ENCODE measurements at places on chromosomes 4 and X.

DNA sequence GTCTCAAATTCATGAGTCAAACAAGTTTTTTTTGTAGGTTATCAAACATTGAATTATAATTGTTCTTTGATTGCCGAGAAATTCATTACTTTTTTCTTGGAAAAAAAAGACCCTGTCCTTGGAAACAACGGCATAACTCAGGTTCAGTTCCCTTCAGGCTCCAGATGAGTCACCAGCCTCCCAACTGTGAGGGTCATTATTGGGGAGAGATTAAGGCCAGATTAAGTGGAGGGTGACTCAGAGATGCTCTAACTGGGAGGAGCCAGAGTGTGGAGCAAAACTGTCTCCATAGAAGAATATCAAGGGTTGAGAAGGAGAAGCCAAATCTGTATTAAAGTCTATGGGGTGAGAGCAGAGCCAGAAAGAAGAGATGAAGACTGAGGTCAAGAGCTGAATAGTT lies 9.6 kb downstream of the ADGRG4 start:
- DNase-seq: no peak

DNA sequence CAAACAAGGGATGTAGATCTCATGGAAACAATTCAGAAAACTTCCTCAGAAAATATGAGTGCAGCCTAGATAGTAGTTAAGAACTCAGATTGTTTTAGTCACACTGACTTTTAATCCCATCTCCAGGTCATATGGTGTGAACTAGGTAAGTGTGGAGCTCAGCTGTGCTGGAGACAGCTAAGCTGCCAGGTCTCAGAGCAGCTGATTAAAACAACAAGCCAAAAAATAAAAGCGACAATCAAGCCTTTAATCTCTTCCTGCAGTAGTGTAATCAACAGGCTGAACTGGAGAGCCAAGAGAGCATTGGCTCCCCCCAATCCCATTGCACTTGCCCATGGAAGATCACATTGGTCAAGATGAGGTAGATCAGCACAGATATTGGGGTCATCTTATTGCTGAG lies 98.3 kb upstream of the ATOH1 start:
- no peak for DNase-seq

GRCh38 chr4:108159845-108160244 lies 8.9 kb downstream of the LEF1 start:
- DNase-seq: no peak

GRCh38 chr4:128812442-128813235 lies 3.1 kb downstream of the JADE1 start:
- no peak for DNase-seq

DNA sequence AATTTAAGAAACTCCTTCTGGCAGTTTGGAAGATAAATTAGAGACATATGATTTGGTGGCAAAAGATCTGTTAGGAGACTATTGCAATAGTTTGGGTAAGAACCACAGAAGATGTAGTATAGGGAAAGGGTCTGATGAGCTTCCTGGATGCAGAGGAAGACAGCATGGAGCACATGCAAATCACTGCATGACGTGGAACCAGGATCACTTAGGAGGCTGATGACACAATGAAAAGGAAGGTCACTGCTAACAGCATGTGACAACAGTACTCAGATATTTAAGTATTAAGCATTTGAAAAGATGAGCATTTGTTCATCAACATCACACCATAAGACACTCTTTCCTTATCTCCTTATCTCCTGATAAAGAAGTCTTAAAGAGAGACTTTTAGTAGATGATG lies 167.8 kb upstream of the LDB2 start:
- no peak for DNase-seq

DNA sequence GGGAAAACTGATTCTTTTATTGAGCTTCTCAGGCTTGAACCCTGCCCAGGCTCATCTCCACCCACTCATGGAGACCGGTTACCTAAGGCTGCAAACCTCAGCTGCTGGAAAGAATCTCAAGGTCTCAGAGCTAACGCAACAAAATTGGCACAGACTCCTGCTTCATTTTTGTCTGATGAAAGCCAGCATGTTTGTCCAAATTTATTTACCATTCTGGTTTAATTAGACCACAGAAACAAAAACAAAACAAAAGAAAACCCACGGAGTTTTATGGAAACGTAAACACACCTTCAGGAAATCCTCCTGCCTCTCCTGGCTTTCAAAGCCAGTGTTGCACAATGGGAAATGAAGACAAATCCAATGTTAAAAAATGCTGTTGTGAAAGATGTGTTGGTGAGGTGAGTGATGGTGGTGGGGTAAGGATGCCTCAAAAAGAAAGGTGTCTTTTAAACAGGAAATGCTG lies 56.4 kb upstream of the PDLIM3 start:
- no peak for DNase-seq

DNA sequence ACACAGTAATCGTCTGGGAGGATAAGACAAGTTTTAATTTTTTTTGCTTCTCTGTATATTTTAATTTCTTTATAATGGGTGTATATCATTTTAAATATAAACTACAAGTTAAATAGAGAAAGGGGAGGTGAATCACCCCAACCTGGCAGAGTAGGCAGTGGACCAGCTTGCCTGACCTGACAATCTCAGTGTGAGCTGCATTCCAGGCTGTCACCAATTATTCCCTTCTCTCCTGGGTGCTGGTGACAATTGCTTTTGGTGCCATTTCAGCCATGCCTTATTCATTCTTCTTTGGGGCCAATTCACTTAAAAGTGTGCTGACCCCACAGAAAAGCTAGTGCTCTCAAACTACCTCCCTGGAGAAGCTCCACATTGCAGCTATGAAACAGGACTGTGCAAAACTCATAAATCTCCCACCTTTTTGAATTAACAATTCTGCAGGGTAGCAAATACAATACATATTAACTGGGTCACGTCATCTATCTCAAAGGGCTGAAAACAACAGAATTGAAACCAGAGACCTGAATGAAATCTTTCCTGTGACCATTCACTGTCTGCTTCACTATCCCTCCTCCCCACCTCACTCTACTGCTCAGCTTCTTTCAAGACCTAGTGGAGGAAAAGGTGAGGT lies 359.0 kb downstream of the HS3ST1 start:
- DNase-seq: no peak

DNA sequence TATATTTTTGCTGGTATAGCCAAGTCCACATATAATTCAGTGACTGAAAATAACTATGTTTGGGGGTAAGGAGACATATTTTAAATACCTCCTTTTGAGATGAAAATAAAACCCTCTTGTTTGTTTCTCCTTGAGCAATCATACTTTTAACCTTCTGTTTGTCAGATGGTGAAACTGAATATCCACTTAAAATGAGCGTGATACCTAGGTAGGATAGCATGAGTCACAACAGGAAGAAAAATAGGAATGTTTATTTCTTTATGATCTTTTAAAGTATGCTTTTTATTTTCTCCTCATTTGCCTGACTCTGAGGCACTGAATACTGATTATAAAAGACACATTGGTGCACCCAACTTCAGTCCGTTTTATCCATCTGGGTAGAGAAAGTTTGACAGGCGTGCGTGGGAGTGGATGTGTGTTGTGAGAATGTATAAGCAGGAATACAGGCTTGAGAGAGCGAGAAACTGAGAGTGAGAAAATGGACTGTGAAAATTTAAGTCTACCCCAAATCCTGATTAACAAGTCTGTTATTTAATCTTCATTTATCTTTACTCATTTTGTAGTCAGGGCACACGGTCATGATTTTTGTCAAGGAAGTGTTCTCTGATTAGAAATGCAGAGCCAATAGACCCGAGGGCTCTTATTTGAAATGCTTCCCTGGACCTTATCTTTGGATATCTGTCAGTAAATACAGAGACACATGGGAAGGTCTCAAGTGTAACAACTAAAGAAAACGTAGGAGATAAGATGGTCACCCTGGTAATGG lies 62.1 kb upstream of the ANTXR2 start:
- DNase-seq: no peak

GRCh38 chr4:98747393-98748091 lies 89.1 kb upstream of the TSPAN5 start:
- DNase-seq: no peak

- no peak for DNase-seq
These were observed 617.7 kb downstream of the MID1IP1 start for GRCh38 chrX:39418731-39419638.

DNA sequence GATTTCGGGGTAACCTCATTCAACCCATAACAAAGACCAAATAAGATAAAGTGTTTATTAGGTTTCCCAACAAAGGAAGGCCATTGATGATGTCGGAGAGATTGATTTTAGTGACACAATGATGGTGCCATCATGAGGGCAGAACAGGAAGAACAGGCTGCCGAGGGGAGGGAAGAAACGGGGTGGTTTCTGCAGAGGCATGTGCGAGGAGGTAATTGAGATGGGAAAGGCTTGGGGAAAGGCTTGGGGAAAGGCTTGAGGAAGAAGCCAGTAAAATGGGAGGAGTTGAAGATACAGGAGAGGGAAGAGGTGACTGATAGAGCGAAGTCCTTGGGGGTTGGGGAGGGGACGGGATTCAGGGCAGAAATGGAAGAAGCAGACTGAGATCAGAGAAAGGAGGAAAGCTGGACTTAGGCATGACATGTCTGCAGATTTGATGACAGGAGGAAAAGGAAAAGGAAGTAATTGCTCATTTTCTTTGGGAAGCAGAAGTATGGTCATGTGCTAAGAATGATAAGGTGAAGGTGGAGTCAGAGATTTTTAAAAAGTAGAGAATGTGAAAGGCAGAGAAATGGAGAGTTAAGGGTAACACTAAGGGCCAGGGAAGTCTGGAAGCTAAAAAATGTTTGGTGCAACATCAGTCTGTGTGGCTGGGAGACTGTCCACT lies 6.0 kb downstream of the HPSE start:
- DNase-seq: no peak

DNA sequence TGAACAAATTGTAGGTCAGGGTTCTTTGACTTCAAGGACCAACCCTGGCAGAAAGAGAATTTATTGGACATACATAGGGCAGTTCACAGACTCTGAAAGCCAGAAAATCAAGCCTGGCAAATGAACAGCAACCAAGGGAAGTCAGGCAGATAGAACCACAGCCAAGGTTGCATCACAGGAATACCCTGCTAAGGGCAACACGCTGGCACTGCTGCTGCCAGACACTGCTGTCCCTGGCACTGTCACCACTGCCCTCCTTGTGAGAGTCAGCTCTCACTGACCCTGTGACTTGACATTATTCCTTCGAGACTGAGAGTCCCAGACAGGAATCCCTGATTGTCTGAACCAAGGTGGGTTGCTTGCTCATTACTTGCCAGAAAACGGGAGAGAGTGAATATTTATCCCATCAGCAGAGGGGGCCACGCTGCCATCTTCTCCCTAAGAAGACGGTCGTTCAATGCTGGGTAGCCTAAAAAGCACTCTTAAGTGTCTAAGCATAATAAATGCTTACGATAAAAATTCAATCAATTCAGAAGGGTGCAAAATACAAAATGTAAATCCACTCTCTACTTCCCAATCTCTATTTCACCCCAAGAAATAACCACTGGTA lies 23.2 kb upstream of the PTTG2 start:
- DNase-seq: no peak

GRCh38 chrX:119809185-119809666 lies 17.8 kb upstream of the RPL39 start:
- no peak for DNase-seq

DNA sequence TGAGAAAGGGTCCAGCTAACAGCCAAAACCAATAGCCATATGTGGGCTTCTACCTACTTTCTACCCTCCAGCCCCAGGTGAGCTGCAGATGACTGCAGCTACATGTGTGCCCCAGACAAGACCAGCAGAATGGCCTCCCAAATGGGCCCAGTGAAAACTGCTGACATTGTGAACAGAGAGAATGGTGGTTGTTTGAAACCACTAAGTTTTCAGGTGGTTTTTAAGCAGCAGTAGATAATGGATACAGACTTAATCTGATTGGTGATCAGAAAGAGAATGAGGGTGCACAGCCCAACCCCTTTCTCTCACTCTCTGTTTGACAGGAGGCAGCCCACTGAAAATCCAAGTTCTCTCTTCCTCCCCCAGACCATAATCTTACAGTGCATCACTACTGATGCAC lies 42.5 kb upstream of the BBS12 start:
- DNase-seq: no peak

GRCh38 chr4:67256388-67257043 lies 288.8 kb downstream of the CENPC start:
- no peak for DNase-seq

- DNase-seq: no peak
These were observed 8.8 kb downstream of the ENPEP start for GRCh38 chr4:110484767-110485166.

GRCh38 chr4:52555356-52555716 lies 103.8 kb downstream of the USP46 start:
- no peak for DNase-seq

DNA sequence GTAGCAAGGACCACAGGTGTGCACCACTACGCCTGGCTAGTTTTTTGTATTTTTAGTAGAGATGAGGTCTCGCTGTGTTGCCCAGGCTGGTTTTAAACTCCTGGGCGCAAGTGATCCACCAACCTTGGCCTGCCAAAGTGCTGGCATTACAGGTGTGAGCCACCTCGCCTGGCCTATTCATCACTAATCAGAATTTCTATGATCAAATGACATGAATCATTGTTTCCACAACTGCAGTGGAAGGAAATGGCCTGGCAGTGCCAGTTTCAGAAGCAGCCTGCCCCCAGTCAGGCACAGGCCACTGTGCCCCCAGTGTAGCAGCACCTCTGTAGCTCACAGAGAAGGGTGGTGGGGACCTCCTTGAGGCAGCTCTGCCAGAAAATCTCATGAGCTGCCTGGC lies 66.0 kb upstream of the MSANTD1 start:
- no peak for DNase-seq

GRCh38 chr4:26861434-26862186 lies 969 bp downstream of the STIM2 start:
- peak; percentile 51 for DNase-seq

DNA sequence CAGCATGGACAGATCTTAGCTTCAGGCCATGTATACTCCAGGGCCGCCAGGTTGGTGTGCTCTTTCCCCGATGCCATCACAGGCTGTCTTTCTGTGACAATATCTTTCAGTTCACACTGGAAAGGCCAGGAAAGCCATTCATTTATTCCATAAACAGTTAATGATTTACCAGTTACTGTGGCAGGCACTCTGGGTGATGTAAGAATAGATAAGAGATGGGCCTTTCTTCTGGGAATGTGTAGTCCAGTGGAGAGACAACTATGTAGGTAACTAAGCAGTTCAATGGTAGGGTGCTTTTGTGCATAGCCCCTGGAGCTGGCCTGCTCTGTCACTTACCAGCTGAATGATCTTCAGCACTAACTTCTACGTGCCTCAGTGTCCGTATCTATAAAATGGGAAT lies 46.3 kb upstream of the LEF1 start:
- DNase-seq: no peak

GRCh38 chr4:9771034-9771433 lies 10.4 kb upstream of the DRD5 start:
- DNase-seq: no peak

- no peak for DNase-seq
These were observed 5.2 kb downstream of the CXCL1 start for GRCh38 chr4:73874386-73874785.

DNA sequence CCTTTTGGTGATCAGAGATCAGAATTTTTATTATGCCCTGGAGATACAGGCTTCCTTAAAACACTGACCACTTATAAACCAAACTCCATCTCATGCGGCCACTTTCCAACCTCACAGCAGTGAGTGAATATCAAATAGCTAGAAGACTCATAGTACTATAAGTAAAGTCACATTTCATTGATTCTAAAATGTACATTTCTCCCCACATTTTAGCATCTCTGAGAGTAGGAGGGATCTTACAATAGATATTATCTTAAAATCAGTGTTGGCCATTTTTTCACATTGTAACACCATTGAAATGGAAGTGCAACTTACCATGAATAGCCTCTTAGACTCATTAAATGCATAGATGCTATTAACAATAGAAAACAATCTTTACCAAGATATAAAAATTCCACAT lies 17.4 kb downstream of the PCYT1B start:
- DNase-seq: no peak
